ENCODE measurements at places on chromosomes 7 and 10.
A peak's percentile ranks its signal among the peaks of the same experiment; 100 is the strongest.

DNA sequence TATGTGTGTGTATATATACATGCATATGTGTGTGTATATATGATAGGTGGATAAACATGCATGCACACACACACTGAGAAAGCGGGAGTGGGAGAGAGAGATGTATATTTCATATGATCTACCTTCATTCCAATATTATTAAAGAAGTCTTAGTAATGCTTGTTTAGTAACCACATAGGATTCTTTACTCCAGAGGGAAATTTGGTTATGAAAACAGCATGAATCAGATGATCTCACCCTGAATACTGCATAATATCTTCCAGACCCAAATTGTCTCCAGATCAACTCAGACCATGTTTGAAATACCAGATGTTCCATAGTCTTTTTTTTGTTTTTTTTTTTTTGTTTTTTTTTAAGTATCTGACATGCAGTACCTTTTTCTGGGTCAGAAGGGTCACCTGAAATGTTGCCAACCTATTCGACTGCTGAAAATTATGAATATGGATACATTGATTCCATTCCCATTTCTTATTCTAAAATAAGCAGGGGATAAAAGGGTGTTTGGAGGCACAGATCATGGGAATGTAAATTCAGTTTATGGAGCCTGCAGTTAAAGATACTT lies 17.4 kb downstream of the TES start:
- peak; percentile 96 for DNase-seq

GRCh38 chr10:76337641-76338040 lies 906.2 kb downstream of the LRMDA start:
- DNase-seq, result peak; percentile 40

DNA sequence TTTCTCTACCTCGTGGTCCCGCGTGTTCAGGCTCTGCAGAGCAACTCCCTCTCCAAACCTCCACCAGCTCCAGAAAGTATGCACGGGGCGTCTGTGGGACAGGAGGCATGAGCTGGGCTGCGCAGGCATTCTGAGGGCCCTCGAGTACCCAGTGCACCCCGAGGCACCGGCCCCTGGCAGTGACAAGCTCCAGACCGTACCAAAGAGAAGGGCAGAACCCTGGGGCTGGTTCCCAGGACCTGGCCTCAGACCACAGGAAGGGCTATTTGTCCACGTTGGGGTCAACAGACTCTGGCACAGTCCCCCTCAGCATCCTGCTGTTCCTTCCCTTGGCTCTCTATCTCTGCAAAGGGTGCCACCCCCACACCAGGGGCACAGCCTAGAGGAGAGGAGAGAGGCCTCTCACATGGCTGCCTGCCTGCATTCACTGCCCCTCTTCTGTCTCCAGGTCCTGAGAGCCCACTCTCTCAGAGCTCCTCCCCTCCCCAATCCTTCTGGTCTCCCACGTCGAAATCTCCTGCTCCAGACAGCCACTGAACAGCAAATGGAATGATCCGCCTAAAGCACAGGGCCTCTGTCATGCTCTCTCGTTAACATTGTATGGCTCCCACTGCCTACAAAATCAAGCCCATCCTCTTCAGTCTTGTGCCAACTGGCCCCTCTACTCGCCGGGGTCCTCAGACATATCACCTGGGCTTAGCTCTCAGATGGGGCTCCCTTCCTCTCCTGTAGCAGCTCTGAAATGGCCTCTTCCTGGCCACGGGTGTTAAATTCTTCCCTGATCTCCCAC lies 96.3 kb downstream of the OAT start:
- no peak for DNase-seq

GRCh38 chr7:50554431-50555322 lies 10.5 kb downstream of the DDC start:
- DNase-seq, result no peak

DNA sequence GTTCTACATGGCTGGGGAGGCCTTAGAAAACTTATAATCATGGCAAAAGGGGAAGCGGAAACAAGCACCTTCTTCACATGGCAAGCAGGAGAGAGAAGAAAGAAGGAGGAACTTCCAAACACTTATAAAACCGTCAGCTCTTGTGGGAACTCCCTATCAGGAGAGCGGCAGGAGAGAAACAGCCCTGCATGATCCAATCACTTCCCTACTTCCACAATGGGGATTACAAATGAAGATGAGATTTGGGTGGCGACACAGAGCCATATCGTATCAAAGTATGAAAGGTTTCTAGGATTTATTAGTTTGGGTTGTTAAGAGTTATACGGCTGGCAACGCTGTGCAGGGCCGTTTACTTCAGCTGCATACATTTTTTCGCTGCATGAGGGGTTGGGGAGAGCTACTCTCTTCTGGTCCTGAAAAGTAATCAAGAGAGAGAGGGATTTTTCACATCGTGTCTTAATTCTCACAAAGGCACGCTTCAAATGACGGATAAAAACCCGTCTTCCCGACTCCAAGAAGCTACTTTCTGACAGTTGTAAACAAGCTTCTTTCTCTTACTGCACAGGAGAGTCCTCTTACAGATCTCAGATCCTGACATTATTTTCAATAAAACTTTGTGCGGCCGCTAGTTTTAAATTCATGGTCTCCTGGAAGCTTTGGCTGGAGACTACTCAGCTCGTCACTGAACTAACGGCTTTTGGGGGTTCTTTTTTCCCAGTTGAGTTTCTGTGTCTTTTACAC lies 751 bp upstream of the GTPBP10 start:
- peak; percentile 47 for DNase-seq

DNA sequence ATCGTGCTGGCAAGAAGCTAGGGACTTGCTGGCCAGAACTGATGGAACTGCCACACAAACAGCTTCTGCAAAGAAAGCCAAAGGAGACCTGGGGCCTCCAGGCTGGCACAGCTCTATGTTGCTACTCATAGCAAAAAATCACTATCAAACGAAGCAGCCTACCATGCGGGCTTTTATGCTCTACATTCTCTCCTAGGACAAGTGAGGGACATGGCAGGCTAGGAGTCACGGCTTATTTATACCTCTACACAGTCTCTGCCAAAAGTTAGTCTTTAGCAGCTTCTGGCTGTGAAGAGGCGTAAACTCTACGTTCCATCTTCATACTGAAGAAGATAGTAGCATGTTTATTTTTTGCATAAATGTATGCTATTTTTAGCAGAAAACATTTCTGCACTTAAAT lies 35.4 kb downstream of the CDCA7L start:
- no peak for DNase-seq

DNA sequence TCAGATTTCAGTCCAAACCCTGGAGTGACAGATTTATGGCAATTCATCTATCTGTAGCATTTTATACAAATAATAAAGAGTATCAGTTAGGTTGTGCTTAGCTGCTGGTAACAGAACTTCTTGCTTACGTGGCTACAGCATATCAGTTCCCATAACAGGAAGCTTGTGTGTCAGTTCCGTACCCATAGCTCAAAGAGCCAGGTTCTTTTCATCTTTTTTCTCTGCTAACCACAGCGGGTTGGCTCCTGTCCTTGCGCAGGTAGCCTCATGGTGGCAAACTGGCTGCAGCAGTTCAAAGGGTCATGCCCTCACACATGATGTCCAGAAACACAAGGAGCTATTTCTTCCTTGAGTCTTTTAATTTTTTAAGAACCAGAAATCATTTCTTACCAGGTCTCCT lies 1041.8 kb downstream of the GATA3 start:
- no peak for DNase-seq

DNA sequence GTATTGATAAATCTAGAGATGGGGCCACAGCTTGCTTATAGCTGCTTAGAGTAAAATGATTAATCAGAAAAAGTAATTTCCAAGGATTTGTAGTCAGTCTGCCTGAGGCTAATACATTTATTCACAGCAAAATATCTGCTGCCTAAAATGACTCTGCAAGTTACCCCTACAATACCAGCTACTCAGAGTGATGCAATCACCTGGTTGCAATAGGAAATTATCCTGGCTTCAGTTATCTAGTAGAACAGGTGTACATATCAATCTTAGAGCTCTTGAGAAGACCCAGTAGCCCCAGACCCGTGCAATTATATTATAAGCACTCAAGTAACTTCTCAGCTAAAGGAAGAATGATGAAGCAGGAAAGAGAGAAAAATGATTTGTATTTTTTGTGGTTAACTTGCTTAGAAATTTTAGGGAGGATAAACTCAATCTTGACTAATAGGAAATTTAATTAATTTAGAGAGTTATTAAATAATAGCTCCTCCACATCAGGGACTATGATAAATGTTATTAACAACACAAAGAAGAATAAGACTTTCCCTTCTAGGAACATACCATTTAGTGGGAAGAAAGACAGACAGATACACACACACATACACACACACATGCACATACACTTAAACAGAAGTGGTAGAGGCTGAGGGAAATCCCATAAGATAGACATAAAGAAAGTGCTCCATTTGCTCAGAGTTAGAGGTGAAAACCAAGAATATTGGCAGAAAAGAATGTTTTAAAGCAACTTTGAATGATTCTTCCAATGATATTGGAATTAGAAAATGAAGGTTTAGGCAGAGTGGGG lies 140.4 kb upstream of the PRSS1 start:
- DNase-seq, result no peak

DNA sequence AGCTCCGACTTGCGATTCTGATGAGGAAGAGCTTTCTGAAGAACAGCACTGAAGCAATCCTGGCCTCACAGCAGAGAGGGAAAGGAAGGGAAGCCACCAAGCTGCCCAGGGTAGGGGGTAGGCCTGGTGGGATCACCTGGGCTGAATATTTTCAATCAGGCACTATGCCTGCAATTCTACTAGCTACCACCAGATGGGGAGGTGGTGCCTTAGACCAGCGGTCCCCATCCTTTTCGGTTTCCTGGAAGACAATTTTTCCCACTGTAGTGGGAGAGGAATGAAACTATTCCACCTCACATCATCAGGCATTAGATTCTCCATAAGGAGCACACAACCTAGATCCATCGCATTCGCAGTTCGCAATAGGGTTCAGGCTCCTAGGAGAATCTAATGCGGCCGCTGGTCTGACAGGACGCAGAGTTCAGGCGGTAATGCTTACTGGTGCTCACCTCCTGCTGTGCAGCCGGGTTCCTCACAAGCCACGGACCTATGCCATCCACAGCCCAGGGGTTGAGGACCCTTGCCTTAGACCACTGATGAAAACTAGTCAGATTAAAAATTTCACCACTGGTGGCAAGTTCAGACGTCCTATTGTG lies 2.7 kb downstream of the LRRC20 start:
- peak; percentile 44 for DNase-seq

- DNase-seq, result no peak
Observed at GRCh38 chr10:95354110-95354509, 63.3 kb upstream of the PDLIM1 start.

GRCh38 chr10:89306434-89307268 lies 4.8 kb downstream of the IFIT2 start:
- no peak for DNase-seq

DNA sequence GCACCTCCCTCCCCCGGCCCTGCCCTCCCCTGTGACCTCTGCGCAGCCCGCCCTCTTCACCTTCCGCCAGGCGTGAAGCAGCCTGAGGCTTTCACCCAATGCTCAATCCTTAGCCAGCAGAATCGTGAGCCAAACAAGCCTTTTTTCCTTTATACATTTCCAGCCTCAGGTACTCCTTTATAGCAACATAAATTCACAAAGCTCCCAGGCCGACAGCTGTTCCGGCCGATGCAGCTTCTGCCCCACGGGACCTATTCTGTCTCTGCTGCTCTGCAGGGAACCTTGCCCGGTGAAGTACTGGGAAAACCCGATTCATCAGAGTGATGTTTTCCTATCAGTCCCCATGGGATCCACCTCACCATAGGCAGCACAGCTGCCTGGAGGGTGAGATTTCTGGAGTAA lies 87.4 kb downstream of the CHST15 start:
- DNase-seq, result peak; percentile 78

All from fibroblast of mammary gland (primary cell).